ENCODE measurements at places on chromosomes 6 and 20. TPM values are rescaled to one million over a fixed set of nuclear protein-coding genes. Genes with fewer than 3 reads are reported as not detected.

- no peaks in the 10 kb centered on the region for H3K27me3 ChIP-seq
- no peak overlapping the region for H3K27ac ChIP-seq
- no peaks in the 10 kb centered on the region for H3K4me1 ChIP-seq
- no peak for DNase-seq
- no peaks in the 10 kb centered on the region for H3K36me3 ChIP-seq
- H3K4me3 ChIP-seq, result no peak overlapping the region
Measured at GRCh38 chr6:162856885-162857284, 129.1 kb downstream of the PACRG start.

- no peaks in the 10 kb centered on the region for H3K4me1 ChIP-seq
- no peak overlapping the region for H3K4me3 ChIP-seq
- no peaks in the 10 kb centered on the region for H3K27me3 ChIP-seq
Measured at GRCh38 chr6:36353411-36353915, 16.8 kb upstream of the BNIP5 start.

GRCh38 chr6:154543628-154544027 lies 33.1 kb upstream of the CNKSR3 start:
- no peak overlapping the region for H3K4me3 ChIP-seq
- no peak for DNase-seq
- no peak overlapping the region for H3K27ac ChIP-seq
- peaks cover 8% of the 10 kb centered on the region for H3K4me1 ChIP-seq
- H3K36me3 ChIP-seq, result no peaks in the 10 kb centered on the region

TREM2 gene
- 5.2 TPM for total RNA-seq

PKHD1 gene
- total RNA-seq, result 0.49 TPM

SMIM26 gene
- 85.2 TPM for total RNA-seq

DNMT3B gene
- total RNA-seq, result 1.2 TPM
